ENCODE measurements at places on chromosomes 3 and 15.

DNA sequence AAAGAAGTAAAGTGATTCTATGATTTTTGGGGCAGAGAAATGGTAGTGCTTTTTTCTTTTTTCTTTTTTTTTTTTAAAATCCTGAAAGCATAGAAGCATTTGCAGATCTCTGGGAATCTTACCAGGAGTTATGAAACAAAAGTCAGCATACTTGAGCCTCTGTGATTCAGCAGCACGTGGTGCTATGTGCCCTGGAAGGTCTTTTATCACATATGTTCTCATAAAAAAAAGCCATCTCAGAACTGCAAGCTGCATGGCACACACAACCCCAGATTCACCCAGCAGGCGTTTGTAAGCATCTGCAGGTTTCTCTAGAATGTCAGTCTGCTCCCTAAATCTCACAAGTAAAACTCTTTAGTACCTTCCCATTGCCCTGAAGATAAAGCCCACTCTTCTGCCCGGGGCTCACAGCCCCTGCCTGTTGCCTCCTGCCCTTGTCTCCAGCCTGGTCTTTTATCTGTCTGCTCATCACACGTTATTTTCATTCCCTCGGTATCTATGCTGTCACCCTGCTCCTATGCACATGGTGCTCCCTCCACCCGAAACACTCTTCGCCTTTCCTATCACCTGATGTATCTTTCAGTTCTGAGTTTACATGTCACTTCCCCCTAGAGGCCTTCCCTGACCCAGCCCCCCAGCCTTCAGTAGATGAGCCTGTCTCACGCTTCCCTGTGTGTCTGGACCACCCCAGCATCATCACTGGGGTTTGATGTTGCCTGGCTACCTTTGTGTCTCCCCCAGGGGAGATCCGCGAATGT, 72.4 kb downstream of the CHDH start:
- no peak for DNase-seq

GRCh38 chr3:47741925-47742324, 39.8 kb downstream of the SMARCC1 start:
- no peak for DNase-seq

DNA sequence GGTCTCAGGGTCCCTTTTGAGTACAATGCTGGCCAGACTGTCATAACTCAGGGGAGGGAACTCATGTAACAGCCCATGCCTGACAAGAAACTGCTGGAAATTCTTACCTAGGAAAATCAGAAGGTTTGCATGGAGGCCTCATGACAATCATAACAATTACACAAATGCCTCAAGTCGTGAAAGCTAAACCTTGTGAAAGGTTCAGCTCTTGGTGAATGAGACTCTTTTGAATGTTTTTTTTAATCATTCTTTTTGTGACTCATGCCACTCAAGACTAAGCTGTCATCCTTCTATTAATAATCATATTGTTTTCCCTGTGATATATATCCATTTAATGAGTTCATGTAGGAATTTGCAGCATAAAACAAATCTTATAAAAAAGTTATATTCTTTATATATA, 61.4 kb upstream of the LEKR1 start:
- no peak for DNase-seq

- no peak for DNase-seq
Observed at GRCh38 chr15:57516327-57517029, 75.2 kb upstream of the MYZAP start.

DNA sequence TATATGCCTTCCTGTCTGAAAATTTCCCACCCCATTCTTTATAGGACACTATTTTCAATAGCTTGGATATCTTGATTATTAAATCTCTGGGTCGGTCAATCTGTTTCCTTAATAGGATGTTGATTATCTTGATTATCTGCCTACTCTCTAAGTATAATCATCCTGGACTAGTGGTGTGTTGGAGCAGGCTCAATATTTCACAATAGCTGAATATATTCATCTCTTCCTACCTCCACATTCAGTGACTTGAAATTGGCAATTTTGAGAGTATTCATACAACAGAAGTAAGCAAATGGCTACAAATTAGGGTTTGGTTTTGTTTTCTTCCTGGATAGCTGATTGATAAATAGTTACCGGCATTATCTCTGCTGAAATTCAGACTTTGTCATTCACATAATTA, 1162.6 kb downstream of the ROBO1 start:
- no peak for DNase-seq

- DNase-seq, result no peak
Observed at GRCh38 chr3:120280566-120280965, 4.5 kb downstream of the GPR156 start.

DNA sequence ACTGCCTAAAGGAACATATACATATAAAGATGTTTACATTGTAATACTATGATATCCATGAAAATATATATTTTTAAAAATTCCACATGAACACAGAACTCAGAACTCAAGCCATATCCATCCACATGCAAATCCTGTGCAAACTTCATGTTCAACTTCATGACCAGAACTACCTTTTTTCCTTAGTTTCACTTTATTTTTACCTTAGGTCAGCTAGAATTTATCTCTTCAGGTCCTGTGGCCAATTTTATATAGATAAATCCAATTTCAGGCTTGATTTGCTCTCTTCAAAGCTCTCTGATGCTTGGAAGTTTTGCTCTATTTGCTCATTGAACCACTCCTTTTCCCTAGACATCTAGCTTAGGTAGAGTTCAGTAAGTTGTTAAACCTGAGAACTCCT, 38.8 kb downstream of the ZPLD1 start:
- DNase-seq, result no peak

DNA sequence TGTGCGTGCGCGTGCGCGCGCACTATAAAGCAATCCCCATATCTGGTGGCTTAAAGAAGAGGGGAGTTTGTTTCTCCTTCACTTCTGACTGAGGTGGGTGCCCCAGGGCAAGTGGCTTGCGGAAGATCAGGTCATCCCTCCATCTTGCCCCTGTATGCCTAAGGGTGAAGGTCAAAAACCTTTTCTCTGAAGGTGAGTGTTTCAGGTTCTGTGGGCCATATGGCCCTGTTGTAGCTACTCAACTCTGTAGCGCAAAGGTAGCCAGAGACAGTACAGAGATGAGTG, 5.5 kb downstream of the ABTB1 start:
- no peak for DNase-seq

DNA sequence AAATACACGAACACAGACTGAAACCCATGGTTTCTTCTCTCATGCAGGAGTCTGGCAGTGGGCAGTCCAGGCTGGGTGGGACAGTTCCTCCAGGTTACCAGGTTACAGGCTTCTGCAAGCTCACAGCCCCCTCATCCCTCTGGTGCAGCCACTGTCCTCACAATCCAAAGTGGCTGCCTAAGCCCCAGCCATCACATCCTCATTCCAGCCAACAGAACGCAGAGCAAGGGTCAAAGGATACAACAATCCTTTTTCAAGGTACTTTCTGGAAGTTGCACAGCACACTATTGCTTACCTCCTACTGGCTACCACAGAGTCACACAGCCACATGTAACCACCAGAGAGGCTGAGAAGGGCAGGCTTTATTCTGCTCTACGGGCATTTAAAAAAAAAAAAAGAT, 154.6 kb downstream of the NUP210 start:
- no peak for DNase-seq

- no peak for DNase-seq
Observed at GRCh38 chr15:86235667-86236066, 156.0 kb downstream of the AGBL1 start.

- no peak for DNase-seq
Observed at GRCh38 chr3:157249606-157250005, 89.7 kb upstream of the CCNL1 start.

- no peak for DNase-seq
Observed at GRCh38 chr3:127734754-127735473, 62.2 kb downstream of the ABTB1 start.
